T-cell (primary cell): ENCODE measurements at places on chromosomes 11 and 22. TPM values are rescaled to one million over a fixed set of nuclear protein-coding genes. Genes with fewer than 3 reads are reported as not detected.

DNA sequence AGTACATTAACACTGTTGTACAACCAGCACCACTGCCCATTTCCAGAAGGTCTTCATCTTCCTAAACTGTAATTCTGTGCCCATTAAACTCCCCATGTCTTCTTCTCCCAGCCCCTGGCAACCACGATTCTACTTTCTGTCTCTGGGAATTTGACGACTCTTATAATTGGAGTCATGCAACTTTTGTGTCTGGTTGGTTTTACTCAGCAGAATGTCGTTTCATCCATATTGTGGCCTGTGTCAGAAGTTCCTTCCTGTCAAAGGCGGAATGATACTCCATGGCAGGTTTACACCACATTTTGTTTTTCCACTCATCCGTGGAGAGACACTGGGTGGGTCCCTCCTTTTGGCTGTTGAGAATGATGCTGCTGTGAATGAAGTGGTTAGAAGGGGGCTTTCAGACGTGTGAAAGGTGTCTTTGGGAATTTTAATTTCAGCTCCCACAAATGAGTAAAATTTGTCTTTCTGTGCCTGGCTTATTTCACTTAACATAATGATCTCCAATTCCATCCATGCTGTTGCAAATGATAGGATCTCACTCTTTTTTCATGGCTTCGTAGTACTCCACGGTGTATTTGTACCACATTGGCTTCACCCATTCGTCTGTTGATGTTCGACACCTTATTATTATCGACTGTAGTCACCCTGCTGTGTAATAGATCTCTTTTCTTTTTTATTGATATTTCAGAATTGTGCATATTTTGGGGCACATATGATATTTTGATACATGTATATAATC is 86.1 kb upstream of the SEPTIN5 start:
- H3K4me3 ChIP-seq, result no peak overlapping the region
- no peak overlapping the region for H3K27ac ChIP-seq
- H3K27me3 ChIP-seq, result peaks cover 19% of the 10 kb centered on the region
- no peaks in the 10 kb centered on the region for H3K4me1 ChIP-seq

DNA sequence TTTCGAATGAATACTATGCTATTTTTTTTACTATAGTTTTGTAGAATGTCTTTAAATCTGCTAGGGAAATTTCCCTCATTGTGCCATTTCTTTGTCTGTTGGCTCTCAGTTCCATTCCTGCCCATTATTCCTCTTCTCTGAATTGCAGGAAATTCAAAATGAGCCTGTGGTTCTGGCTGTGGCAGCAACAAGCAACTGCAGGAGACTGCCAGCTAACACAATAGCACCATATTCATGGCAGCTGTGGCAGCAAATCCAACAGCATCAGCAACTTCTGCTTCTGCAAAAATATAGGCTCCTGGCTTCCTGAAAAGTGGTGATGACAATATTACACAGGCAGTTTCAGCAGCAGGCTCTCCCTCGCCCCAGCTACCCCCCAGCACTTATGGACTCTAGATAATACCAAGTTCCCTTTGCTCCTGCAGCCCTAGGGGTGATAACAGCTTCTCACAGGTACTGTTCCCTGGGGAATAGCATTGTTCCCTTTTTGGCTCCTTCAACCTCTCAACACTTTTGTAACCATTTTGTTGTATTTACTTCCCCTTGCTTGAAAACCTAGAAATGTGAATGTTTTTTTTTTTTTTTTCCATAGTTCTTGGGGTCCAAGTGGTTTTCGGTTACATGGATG is 9.3 kb downstream of the PATE4 start:
- no peaks in the 10 kb centered on the region for H3K36me3 ChIP-seq
- no peak overlapping the region for H3K27ac ChIP-seq
- no peak for DNase-seq
- H3K4me3 ChIP-seq, result no peak overlapping the region

LRRC4C gene
- not detected for total RNA-seq

DNA sequence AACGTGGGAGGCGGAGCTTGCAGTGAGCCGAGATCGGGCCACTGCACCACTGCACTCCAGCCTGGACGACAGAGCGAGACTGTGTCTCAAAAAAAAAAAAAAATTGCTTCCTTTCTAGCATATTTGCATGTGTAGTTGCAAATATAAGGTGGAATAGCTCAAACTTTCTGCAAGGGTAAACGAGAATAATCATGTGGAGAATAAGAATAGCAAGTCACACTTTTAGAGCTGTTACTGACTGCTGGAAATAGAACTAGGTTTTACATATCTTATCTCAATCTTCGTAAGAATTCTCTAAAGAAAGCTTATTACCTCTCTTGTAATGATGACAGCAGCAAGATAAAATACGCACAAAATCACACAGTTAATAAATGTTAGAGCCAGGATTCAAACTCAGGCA is 1.6 kb downstream of the L3MBTL2 start:
- H3K4me1 ChIP-seq, result peaks cover 15% of the 10 kb centered on the region
- no peaks in the 10 kb centered on the region for H3K27me3 ChIP-seq
- H3K27ac ChIP-seq, result no peak overlapping the region
- peaks cover 20% of the 10 kb centered on the region for H3K36me3 ChIP-seq
- DNase-seq, result no peak

ST13 gene
- total RNA-seq, result 136 TPM

GRCh38 chr11:74677131-74677530 is 54.1 kb downstream of the CHRDL2 start:
- no peaks in the 10 kb centered on the region for H3K36me3 ChIP-seq
- no peak overlapping the region for H3K4me3 ChIP-seq
- H3K4me1 ChIP-seq, result no peaks in the 10 kb centered on the region
- no peak overlapping the region for H3K27ac ChIP-seq
- DNase-seq, result no peak

DNA sequence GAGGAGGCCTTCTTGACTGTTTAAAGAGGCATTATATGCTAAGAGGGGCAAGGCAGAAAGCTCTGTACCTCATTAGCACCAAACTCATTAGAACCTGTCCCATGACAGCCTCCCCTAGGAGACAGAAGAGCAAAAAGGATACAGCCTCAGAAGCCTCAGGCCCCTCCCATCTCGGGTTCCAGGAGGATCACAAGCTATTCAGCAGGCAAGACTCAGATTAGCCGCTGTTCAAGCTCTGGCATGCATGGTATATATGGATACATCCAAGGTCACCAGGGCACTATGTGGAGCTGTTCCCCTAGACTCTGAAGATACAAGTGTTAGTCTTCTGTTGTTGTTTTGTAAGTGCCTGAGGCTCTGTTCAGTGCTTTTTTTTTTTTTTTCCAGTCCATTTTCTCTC is 32.1 kb downstream of the ATXN10 start:
- H3K4me3 ChIP-seq, result no peak overlapping the region
- H3K36me3 ChIP-seq, result no peaks in the 10 kb centered on the region
- no peaks in the 10 kb centered on the region for H3K27me3 ChIP-seq
- DNase-seq, result no peak

DNA sequence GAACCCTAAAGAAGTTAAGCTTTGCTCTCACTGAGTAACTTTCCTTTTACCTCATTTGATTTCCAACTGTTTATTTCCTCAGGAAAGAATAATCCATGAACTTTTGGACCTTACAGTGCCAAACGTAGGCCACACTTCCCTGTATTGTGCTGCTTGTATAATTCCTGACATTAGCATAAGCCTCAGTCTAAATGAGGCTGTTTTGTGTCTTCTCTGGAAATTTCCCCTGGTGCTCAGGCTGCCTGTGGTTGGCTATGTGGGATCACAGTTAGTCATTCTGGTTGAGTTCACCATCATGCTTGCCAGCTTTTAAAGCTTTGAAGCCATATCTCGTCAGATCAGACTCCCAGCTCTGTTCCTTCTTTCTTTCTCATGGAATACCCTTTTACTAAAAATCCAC is 107.0 kb downstream of the FAM76B start:
- H3K36me3 ChIP-seq, result no peaks in the 10 kb centered on the region
- H3K27ac ChIP-seq, result no peak overlapping the region
- H3K4me1 ChIP-seq, result peaks cover 3% of the 10 kb centered on the region
- H3K4me3 ChIP-seq, result no peak overlapping the region

TCN1 gene
- total RNA-seq, result not detected

SCGB1C1 gene
- total RNA-seq, result not detected

MMP7 gene
- 0.73 TPM for total RNA-seq

- H3K27ac ChIP-seq, result no peak overlapping the region
- no peaks in the 10 kb centered on the region for H3K27me3 ChIP-seq
- H3K4me1 ChIP-seq, result no peaks in the 10 kb centered on the region
- DNase-seq, result no peak
- no peaks in the 10 kb centered on the region for H3K36me3 ChIP-seq
Measured at GRCh38 chr11:123801765-123802164, 4.4 kb downstream of the OR6M1 start.

LUZP2 gene
- not detected for total RNA-seq

RBFOX2 gene
- 1.5 TPM for total RNA-seq

DNA sequence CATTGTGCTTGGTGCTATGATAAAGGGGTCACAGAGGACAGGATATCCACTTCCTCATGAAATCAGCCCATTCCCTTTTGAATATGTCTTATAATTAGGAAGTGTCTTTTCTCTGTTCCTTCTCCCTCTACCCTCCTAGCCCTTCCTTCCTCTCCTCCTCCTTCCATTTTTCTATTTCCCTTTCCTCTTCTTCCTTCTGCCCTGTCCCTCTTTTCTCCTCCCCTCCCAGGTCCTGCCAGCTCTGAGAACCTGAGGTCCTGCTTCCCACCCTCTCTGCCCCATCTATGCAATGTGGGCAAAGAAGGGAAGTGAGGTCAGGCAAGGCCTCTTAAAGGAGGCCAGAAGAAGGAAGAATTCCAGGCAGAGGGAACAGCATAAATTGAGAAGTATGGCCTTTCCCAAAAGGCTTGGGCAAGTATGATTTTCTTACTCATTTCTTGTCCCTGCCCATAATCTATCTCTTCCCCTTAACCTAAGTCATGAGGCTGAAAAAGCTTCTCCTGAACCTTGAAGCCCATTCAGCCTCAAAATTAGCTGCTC is 7.7 kb upstream of the UBASH3B start:
- DNase-seq, result no peak
- no peak overlapping the region for H3K27ac ChIP-seq
- H3K4me3 ChIP-seq, result no peak overlapping the region

TPBGL gene
- total RNA-seq, result 0.47 TPM

NAALADL1 gene
- 30.1 TPM for total RNA-seq

CASP5 gene
- total RNA-seq, result not detected

SIK2 gene
- total RNA-seq, result 6.8 TPM

BSCL2 gene
- 37.3 TPM for total RNA-seq

- H3K4me3 ChIP-seq, result no peak overlapping the region
- H3K4me1 ChIP-seq, result no peaks in the 10 kb centered on the region
- H3K36me3 ChIP-seq, result no peaks in the 10 kb centered on the region
- no peak for DNase-seq
Measured at GRCh38 chr11:119885861-119886567, 157.0 kb upstream of the NECTIN1 start.

DNA sequence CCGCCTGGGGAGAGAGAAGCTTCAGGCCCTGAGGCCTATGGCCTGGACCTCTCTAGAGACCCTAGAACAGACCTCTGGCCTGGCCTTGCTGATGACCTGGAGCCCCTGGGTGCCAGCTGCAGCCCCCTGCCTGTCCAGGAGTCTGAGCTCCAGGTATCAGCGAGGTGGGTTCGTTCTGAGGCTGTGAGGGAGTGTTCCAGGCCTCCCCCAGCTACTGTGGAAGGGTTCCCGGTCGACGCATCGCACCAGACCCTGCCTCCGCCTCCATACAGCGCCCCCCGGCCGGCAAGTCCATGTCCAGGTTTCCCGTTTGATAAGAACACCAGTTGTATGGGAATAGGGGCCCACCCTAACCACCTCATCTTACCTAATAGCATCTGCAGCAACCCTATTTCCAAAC is 111.1 kb downstream of the KCNQ1 start:
- H3K27me3 ChIP-seq, result no peaks in the 10 kb centered on the region
- H3K4me1 ChIP-seq, result peaks cover 17% of the 10 kb centered on the region
- H3K36me3 ChIP-seq, result no peaks in the 10 kb centered on the region

GSTP1 gene
- 68.3 TPM for total RNA-seq

GRCh38 chr11:47056261-47056915 is 119.8 kb downstream of the CSTPP1 start:
- H3K27me3 ChIP-seq, result no peaks in the 10 kb centered on the region
- H3K4me1 ChIP-seq, result no peaks in the 10 kb centered on the region
- peaks cover 7% of the 10 kb centered on the region for H3K36me3 ChIP-seq
- DNase-seq, result no peak
- no peak overlapping the region for H3K27ac ChIP-seq

DNA sequence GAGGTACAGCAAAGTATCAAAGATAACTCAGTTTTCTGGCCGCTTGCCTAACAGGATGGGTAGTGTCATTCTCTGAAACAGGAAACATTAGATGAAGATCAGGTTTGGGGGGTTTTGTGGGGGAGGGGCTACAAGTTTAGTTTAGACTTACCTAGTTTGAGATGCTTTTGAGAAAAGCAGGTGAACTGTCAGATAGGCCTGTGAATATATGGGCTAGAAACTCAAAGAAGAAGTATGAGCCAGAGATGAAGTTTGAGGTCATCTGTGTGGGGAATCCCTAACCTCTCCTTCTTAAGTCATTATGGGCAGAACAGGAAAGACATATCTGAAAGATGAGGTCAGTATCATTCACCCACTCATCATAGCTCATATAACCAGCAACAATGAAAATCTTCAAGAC is 11.9 kb downstream of the HOATZ start:
- H3K36me3 ChIP-seq, result no peaks in the 10 kb centered on the region
- no peak overlapping the region for H3K4me3 ChIP-seq
- DNase-seq, result no peak
- H3K27ac ChIP-seq, result no peak overlapping the region
- no peaks in the 10 kb centered on the region for H3K27me3 ChIP-seq
- H3K4me1 ChIP-seq, result no peaks in the 10 kb centered on the region

DNA sequence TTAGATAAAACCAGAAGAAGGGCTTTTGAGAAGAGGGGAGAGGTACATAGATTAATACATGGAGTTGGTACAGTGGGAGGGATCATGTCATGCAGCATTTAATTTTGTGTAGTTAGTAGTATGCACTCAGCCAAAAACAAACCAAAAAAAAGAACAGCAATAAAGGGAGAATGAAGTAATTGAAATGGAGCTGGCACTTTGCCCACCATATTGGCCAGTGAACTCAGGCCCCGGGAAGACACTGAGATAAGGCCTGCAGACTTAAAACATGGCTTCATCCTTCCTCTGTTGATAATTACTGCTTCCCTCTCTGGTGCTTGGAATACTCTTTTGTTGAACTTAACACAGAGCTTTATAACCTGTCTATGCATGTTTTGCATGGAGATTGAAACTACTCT is 3.1 kb downstream of the PANX1 start:
- no peaks in the 10 kb centered on the region for H3K36me3 ChIP-seq
- no peak overlapping the region for H3K27ac ChIP-seq
- no peak overlapping the region for H3K4me3 ChIP-seq
- H3K27me3 ChIP-seq, result no peaks in the 10 kb centered on the region

HEPHL1 gene
- total RNA-seq, result not detected

DNA sequence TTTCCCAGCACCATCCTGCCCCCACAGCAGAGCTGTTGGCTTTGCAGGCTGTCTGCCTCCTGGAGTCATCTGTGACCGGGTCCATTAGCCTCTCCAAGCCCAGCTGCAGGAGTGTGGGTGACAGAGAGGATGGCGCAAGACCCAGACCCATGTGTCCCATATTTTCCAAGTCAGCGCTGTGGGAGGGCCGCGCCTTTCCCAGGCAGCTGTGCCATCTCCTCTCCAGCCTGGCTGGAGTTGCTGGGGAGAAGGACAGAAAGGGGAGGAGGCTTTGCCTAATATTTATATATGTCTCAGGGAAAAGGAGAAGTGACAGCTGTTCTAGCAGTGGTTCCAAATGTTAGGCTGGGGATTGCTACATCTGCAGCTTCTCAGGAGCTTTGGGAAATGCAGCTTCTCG is 15.7 kb downstream of the DTX4 start:
- H3K4me3 ChIP-seq, result no peak overlapping the region
- H3K4me1 ChIP-seq, result no peaks in the 10 kb centered on the region
- H3K27ac ChIP-seq, result no peak overlapping the region
- H3K27me3 ChIP-seq, result no peaks in the 10 kb centered on the region
- H3K36me3 ChIP-seq, result no peaks in the 10 kb centered on the region
- no peak for DNase-seq
